ENCODE measurements at places on chromosomes 7 and 10.

DNA sequence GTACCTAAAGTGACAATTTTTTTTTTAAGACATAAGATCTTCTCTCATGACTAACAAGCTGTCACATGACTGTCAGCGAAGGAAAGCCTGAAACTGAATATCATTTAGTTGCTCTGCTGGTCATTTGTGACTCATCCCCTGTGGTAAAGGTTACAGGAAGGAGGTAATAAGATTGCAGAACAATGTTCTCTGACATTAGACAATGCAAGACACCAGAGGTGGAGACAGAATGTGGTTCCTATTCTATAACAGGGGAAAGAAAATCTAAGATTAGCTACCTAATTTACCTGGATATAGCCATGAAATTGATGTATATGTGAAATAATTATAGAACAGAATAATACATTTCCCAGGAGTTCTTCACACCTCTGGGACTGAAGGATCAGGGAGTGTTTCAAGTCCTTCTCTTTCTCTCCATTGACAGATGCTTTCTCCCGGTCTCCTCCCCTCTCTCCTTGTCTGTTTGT lies 47.7 kb downstream of the LRGUK start:
- DNase-seq, result peak; percentile 72

DNA sequence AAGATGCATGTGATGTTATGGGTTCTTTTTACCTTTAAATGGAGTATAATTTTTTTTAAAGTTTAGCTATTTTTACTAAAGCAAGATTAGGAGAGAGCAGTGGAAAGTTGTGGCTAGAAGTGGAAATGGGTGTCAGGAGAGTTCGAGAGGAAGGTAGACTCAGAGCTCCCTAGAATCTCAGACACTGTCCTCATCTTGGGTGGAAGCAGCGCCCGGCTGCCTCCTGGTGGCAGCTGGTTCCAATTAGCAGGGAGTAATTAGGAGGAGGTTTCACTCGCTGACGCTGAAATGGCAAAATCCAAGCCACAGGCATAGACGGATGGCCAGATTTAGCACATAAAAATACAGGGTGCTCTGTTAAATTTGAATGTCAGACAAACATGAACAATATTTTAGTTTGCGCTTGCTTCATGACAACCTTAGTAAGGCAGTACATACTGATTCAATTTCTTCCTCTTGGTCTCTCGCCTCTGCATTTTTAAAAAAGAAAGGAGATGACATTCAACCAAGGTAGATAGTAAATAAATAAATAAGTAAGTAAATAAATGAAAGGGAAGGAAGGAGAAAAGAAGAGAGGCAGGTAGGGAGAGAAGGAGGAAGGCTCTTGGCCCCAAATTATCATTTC lies 58.5 kb downstream of the LGI1 start:
- no peak for DNase-seq

DNA sequence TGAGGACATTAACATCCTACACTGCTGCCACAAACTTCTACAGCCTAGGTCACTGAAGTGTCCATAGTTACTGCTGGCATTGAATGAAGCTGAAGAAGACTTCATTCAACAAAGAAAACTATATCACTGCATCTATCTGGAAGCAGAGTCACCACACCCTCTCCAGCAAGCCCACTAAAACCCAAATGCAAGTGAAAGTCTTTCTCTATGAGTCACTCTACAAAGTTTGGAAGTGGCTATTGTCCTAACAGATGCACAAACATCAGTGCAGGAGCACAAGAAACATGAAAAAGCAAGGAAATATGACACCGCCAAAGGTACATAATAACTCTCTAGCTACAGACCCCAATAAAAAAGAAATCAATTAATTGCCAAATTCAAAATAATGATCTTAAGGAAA lies 43.5 kb upstream of the CAMK2B start:
- no peak for DNase-seq

DNA sequence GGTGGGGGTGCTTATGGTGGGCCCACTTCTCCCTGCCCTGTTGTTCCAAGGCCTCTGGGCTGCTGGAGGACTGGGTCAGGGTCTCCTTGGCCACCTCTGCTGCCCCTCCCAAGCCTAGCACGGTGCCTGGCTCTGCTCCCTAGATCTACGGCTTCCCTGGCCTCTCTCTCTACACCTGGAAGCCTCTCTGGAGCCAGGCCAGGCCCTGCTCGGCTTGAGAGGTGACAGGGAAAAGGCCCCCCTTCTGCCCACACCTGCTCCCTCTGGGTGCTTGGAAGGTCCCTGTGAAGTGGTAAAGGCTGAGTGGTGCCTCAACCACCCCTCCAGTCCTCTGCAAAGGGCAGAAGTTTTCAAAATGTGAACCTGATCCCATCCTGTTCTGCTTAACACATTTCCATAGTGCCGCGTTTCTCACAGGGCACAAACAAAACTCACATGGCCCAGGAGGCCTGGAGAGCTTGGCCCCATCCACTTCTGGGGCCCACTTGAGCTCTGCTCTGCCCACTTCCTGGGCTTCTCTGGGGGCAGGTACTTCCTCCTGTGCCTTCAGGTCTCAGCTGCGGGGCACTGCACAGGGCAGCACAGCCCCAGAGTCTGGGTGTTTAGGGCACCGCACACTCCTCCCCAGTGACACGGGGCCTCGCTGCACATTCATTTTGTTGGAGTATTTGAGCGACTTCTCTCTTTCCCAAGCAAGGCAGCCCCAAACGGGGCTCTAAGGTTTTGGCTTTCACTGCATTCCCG lies 169.9 kb downstream of the PIP4K2A start:
- no peak for DNase-seq

DNA sequence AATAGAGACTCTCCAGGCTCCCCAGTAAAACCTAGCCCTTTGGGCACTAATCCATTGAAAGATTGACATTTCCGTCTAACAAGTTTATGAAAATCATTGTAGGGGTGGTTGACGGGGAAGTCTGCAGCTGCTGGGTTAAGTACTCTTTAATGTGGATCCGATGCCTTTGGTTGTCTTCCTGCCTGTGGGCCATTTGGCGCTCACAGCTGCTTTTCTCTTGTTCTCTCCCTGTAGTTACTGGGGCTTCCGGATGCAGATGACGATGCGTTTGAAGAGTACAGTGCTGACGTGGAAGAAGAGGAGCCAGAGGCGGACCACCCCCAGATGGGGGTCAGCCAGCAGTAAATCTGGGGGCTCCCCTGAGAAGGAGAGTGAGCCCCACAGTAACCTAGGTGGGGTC lies 22.4 kb downstream of the MTURN start:
- DNase-seq, result no peak

DNA sequence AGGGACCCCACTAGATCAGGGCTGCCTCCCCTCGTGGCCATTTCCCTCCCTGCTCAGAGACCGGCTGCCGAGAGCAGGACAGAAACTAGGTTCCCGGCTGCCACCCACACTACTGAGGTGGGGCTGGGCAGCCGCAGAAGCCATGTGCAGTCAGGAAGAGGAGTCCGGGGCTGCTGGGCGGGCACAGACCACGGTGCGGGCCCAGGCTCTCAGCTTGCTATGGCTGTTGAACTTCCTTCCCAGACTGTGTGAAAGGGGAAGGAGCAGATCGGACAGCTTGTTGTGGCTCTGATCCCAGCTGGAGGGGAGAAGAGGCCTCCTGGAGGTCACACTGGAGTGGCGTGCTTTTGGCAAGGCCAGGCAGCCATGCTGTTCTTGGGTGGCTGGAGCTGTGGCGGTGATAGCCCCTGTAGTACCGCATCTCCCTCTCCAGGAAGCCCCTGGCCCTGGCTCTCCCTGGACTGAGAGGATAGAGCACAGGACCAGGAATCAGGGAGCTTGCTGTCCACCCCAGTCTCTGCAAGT lies 56.8 kb downstream of the HK1 start:
- no peak for DNase-seq

- DNase-seq, result no peak
These were observed 117.6 kb downstream of the SEM1 start for GRCh38 chr7:96591900-96592676.

DNA sequence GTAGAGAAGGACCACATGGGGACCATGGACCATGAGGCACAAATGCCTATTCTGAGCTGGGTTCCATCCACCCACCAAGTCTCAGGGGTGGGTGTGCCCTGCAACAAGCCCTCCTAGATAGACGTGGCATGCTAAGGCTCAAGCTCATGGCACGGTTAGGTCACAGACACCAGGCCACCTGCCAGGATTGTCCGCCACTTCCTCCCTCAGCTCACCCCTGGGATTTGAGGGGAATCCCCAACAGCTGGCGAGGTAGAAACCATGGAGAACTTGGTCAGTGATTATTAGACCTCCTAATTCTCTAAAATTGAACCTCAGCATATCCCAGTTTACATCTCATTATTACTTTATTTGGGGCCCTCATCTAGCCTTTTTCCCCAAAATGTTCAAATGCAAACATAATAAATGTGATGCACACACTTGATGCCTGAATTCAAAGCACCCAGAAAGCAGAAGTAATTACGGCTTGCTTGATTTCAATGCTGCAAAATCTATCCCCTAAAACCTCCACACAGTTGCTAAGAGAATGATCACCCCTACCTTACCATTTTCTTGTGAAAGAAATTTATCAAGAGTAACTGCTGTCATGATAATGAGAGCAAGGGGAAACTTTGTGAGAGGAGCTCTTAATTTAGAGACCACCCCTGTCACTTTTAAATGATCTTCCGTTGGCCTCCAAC lies 366.6 kb upstream of the PFKP start:
- DNase-seq, result no peak

DNA sequence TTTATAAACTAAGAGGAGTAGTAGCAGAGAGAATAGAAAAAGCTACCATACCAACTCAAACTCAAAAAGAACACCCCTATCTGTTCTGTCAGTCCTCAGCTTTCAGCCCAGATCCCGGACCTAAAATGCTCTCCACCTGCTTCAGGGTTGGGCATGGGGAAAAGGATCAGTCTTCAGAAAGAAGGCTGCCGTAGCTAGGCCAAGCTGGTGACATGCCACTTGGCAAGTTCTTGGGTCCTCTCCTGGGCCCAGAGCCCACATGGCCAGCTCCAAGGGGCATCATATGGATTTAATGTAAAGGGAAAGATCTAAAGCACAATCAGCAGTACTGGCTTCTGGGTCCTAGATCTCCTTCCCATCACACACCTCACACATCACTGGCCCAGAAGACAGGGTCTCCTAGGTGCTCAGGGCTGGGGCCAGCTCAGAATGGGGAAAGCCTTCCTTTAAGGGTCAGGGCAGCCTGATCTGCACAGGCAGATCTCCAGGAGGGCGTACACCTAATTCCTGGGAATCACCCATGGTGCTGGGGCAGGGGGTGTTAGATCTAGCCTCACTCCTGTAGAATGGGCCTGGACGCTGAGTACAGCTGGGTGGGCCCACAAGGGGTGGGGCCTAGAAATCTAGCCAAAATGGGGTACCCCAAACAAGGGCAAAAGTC lies 2.5 kb downstream of the VAX1 start:
- DNase-seq, result no peak

- no peak for DNase-seq
These were observed 154.2 kb downstream of the ARHGAP12 start for GRCh38 chr10:31774299-31774900.

GRCh38 chr7:144384071-144384470 lies 19.4 kb downstream of the NOBOX start:
- DNase-seq, result peak; percentile 36

GRCh38 chr7:29228289-29229011 lies 33.9 kb downstream of the CHN2 start:
- DNase-seq, result no peak

DNA sequence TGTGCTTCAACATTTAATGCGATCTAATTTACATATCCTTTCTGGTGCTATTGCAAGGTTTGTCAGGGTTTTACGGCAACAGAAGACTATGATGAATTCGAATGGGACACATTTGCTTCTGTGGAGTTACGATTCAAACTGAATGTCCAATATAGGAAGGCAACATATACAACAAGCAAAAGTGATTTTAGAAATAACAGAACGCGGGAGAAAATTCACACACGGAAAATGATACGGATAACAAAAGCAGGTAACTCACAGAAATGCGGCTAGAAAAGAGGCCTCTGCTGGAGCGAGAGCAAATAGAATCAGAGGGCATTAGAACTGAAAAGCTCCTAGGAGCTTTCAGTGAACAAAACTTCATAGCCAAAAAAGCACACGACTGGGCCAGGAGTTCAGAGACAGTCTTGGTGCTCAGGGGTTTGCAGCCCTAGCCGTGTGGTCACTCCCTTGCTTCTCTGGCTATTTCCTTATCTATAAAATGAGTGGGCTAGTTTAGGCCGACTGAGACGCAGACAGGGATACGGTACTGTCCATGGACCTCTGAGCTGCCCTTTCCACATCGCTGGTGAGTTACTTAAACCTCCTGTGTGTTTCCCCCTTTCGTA lies 557 bp upstream of the TAX1BP1 start:
- no peak for DNase-seq

- no peak for DNase-seq
These were observed 1.1 kb downstream of the TSC22D4 start for GRCh38 chr7:100477871-100478267.

GRCh38 chr10:13158401-13158800 lies 3.0 kb upstream of the MCM10 start:
- no peak for DNase-seq

DNA sequence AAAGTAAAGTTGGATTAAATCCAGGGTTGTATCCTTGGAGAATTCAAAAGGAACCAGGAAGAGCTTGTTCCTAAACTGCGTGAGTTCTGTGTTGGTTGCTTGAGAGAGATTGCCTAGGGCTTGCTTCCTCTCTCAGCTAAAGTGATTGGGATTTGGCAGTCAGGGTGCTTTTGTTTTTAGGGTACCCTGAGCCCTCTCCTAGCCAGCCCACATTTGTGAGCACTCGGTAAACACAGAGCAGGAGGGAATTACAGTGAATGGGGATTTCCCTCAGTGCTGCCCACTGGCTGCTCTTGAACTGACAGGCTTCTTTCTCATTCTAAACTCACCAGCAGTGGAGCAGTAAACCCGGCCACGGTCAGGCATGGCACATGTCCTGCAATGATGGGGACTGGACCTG lies 146.9 kb downstream of the TPST1 start:
- no peak for DNase-seq

DNA sequence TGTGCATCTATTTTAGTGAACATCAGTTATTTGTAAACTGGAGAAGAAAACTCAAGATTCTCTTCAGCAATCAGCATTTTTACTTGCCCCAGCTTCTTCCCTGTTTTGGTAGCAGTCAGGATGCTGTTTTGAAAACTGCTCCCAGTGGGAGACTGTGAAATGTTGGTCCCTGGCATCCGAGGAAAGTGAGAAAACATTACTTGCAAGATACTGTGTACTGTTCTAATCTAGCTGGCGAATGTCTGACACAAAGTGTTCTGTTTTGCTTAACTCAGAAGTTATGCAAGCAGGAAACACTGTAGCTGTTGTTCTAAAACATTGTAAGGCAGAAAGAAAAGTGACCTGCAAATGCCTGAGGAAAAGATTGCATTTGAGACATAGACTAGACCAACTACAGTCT lies 171.8 kb upstream of the POM121L12 start:
- DNase-seq, result no peak

DNA sequence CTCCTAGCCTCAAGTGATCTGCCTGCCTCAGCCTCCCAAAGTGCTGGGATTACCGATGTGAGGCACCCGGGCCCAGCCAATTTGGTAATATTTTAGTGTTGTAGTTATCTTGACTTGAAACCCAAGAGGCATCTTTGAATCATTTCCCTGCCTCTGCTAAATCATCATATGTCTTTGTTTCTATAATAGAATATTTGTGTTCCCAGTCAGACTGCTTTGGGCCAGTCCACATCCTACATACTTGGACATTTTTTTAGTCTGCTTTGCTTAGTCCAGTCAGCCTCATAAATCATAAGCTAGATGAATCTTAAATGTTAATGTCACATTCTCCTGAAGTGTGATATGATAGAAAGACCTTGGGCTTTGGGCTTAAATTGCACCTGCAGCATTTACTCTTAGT lies 5.9 kb downstream of the STAM start:
- no peak for DNase-seq

- no peak for DNase-seq
These were observed 33.9 kb downstream of the TSPAN14 start for GRCh38 chr10:80487791-80488538.
